Spinal cord (tissue), 10 donors: ENCODE measurements at places on chromosomes 7 and 10.

DNA sequence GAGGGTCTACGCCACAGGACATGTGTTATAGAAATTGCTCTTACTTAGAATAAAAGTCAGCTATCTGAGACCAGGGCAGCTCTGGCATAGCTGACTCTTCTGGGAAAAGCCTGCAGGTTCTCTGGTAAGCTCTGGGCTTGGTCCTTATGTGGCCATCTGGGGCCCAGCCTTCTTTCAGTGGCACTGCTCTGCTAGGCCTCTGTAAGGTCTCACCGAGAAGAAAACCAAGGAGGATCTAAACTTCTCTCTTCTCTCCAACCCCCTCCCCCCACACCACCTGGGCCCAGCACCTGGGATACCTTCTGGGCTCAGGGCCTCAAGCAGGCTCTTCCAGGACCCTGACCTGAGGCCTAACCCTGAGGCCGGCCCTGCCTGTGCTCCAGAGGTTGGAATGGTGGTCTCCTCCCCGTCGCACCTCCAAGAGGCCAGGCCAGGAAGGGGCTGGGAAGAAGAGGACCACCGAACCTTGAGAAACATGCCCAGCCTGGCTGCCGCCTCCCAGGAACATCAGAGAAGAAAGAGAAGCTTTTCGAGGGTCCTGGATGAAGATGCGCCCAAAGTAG lies 323.6 kb downstream of the GFRA1 start:
- no peaks in the 10 kb centered on the region for H3K27me3 ChIP-seq
- no peak overlapping the region for H3K27ac ChIP-seq
- H3K4me1 ChIP-seq = peaks cover 1% of the 10 kb centered on the region
- H3K36me3 ChIP-seq = peaks cover 3% of the 10 kb centered on the region
- no peak overlapping the region for H3K4me3 ChIP-seq

DNA sequence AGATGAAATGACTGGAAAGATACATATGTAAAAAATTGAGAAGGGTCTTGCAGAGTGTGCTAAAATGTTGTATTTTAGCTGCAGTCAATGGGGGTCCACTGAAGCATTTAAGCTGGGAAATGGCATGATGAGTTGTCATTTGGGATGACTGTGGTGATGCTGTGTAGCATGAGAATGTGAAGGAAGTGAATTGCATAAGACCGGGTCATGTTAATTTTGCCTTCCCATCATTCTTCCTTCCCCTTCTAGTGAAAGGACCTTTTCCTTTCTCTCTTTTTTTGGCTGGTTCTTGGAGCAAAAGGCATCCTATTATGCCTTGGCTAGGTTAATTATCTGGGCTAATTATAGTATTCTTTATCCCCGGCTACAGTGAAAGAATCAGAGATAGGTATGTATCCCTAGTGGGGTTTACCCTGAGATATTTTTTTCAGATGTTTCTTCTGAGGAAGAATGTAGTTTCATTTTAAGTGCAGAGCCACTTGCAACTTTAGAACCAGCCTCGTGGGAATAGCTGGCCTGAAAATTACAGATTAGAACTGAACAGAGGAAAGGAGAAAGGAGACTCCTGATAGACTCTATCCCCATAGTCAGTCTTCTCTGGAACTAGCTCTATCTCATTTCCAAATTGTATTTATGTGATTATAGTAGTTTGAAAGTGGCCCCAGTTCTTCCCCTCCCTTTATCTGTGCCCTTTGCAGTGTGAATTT lies 93.6 kb downstream of the HGF start:
- no peaks in the 10 kb centered on the region for H3K4me1 ChIP-seq
- no peaks in the 10 kb centered on the region for H3K36me3 ChIP-seq
- H3K27me3 ChIP-seq = no peaks in the 10 kb centered on the region
- no peak overlapping the region for H3K27ac ChIP-seq

DNA sequence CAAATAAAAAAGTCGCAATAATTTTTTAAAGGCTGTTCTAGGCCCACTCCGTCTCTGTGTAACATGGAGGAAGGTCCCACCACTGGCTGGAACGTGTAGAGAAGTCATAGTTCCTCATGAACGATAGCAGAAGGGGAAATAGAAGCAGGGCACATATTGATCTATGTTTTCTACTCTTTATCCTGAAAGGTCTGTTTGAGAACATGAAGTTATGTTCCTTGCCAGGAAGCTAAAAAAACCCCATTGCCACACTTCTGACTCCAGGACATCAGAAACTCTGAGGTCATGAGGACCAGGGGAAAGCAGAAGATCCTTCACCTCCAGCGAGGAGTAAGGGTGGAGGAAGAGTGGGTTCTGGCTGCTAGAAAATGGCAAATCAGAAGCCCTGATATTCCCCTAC lies 10.8 kb downstream of the ANKRD22 start:
- H3K27ac ChIP-seq = no peak overlapping the region
- H3K4me3 ChIP-seq = no peak overlapping the region
- H3K27me3 ChIP-seq = no peaks in the 10 kb centered on the region
- DNase-seq = no peak

- no peak for DNase-seq
- peaks cover 14% of the 10 kb centered on the region for H3K4me1 ChIP-seq
- H3K4me3 ChIP-seq = no peak overlapping the region
Observed at GRCh38 chr10:43068471-43069210, 8.2 kb upstream of the RET start.
